ENCODE measurements at places on chromosomes 13 and 19. TPM values are rescaled to one million over a fixed set of nuclear protein-coding genes. Genes with fewer than 3 reads are reported as not detected.

DNA sequence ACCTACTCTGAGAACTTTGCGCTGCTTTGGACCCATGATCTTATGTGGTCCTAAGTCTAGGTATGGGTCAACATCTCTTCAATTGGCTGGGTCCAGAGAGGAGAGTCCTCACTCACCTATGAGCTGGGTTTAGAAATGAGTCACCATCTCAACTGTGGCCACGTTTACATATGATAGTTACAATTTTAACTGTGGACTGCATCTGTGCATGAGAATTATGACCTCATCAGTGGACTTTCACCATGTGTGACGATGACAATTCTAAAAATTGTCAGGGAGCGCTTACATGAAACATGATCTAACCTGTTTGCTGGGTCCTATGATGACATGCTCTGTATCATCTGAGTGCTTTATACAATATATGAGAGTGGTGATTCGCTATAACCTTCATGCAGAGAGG is 12.7 kb upstream of the ZNF724 start:
- no peak overlapping the region for H3K27ac ChIP-seq
- H3K4me1 ChIP-seq: no peaks in the 10 kb centered on the region
- H3K4me3 ChIP-seq: no peak overlapping the region
- no peaks in the 10 kb centered on the region for H3K27me3 ChIP-seq

GRCh38 chr13:35712907-35713761 is 236.6 kb upstream of the MAB21L1 start:
- no peak for DNase-seq

- no peak overlapping the region for H3K4me3 ChIP-seq
- H3K27ac ChIP-seq: no peak overlapping the region
- no peaks in the 10 kb centered on the region for H3K27me3 ChIP-seq
- no peaks in the 10 kb centered on the region for H3K36me3 ChIP-seq
- no peaks in the 10 kb centered on the region for H3K4me1 ChIP-seq
These were observed 21.8 kb downstream of the MCF2L start for GRCh38 chr13:112990783-112991182.

DNA sequence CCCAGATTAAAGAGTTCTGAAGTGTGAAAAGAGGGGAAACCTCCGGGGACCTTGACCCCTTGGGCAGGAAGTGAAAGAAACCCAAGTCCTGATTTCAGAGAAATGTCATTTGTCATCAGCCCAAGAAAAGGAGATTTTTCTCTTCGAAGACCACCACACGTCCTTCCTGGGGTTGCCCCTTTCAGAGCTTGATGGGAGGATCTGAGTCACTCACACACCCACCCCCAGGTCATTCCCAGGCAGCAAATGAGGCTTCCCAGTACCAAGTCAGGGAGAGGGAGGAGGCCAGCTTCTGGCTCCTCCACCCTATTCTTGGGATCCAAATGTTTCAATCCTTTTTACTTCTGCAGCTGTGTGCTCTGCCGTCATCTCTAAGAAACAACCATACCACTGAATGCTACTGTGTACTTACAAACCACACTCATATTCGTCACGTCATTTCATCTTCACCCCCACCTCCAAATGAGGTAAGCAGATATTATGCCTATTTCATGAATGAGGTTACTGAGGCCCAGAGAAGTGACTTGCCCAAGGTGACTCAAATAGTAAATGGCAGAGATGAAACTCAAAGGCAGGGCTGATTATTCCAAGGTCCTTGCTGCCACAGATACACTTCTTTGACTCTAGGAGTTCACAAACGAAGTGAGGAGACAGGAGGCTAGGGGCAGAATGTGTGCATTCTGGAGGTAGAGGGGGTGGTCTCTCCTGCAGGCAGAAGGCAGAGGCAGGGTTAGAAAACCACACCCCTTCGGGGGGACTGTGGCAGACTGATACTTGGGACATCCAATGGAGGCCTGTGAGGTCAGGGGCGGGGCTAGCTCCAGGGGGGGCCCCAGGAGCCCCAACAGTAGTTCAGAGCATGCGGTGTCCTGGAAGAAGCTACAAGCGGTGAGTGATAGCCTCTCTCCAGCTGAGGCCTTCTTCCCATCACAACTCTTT is 5.0 kb upstream of the KMT2B start:
- peaks cover 58% of the 10 kb centered on the region for H3K4me1 ChIP-seq
- H3K27ac ChIP-seq: peak overlapping the region; percentile 45
- H3K27me3 ChIP-seq: no peaks in the 10 kb centered on the region
- no peaks in the 10 kb centered on the region for H3K36me3 ChIP-seq

DNA sequence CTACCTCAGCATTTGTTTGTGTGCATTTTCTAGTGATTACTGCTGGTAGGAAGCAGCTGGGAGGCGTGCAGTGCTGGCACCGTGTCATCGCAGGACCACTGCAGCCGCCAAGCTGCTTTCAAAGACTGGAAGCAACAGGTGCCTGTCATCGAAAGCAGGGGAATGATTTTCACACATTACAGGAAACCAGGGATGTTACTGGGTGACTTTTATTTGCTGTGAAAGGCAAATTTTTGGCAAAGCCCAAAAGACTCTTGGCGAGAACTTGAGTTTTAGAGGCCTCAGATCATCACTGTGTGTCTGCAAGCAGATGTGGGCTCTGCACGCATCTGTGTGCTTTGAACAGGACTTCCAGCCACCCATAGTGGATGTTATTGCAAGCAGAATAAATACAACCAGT is 176.4 kb downstream of the FLT1 start:
- no peaks in the 10 kb centered on the region for H3K36me3 ChIP-seq
- no peak overlapping the region for H3K27ac ChIP-seq
- H3K4me3 ChIP-seq: no peak overlapping the region
- no peaks in the 10 kb centered on the region for H3K4me1 ChIP-seq
- H3K27me3 ChIP-seq: no peaks in the 10 kb centered on the region
- DNase-seq: no peak

GRCh38 chr19:5968431-5969373 is 9.2 kb downstream of the RANBP3 start:
- no peak overlapping the region for H3K4me3 ChIP-seq
- no peak for DNase-seq
- peaks cover 8% of the 10 kb centered on the region for H3K36me3 ChIP-seq

DNA sequence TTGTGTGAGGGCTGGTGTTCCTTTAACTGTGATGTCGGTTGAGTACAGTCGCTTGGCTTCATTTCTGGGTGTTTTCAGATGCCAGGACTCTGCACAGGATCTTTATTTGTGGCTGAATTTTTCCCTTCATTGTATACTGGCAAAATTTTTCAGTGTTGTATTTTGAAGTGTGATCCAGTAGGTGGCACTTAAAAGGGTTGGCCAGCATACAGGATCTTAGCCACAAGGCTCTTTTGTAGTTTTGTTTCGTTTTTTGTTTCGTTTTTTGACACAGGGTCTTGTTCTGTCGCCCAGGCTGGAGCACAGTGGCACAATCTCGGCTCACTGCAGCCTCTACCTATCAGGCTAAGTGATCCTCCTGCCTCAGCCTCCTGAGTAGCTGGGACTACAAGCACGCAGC is 8.7 kb downstream of the FCAR start:
- DNase-seq: no peak
- no peak overlapping the region for H3K27ac ChIP-seq
- H3K36me3 ChIP-seq: no peaks in the 10 kb centered on the region
- no peak overlapping the region for H3K4me3 ChIP-seq

GRCh38 chr13:43846496-43847158 is 32.9 kb downstream of the CCDC122 start:
- H3K4me3 ChIP-seq: no peak overlapping the region
- H3K36me3 ChIP-seq: no peaks in the 10 kb centered on the region
- DNase-seq: no peak
- no peaks in the 10 kb centered on the region for H3K27me3 ChIP-seq
- H3K27ac ChIP-seq: no peak overlapping the region

DNA sequence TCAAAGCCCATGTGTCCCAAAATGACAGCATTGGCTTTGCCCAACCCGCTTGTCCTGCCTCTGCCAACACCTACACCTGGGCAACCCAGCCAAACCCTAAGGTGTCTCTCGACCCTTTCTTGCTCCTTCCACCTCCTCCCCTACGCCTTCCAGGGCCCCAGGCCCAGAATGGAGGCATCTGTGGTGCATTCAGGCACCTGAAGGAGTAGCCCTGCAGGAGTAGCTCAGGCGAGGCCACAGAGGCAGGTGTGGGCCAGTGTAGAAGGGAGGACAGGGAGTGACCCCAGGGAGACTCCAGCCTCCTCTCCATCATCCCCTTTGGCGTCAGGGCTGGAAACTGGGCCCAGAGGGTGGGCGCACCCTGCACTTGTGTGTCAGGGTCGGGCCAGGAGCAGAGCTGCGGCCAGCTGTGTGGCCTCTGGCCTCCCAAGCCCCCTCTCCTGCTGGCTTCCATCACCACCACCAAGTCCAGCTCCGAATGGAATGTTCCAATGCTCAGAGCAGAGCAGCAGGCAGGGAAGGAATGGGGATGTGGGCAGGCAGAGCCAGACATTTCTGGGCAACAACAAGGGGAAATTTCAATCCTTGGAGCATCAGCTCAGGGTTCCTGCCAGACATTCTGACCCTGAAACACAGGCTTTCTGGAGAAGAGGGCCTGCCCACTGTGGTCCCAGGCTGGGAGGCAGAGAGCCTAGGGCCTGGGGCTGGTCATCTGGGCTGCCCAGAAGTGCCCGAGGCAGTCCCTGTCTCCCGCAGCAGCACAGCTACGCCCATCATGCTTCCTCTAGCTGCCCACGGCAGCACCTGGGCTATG is 16.4 kb downstream of the PLEKHF1 start:
- H3K27ac ChIP-seq: no peak overlapping the region
- peaks cover 5% of the 10 kb centered on the region for H3K36me3 ChIP-seq
- no peaks in the 10 kb centered on the region for H3K27me3 ChIP-seq

GRCh38 chr19:28960586-28960985 is 252.4 kb downstream of the UQCRFS1 start:
- H3K4me1 ChIP-seq: no peaks in the 10 kb centered on the region
- no peaks in the 10 kb centered on the region for H3K27me3 ChIP-seq
- DNase-seq: no peak

DNA sequence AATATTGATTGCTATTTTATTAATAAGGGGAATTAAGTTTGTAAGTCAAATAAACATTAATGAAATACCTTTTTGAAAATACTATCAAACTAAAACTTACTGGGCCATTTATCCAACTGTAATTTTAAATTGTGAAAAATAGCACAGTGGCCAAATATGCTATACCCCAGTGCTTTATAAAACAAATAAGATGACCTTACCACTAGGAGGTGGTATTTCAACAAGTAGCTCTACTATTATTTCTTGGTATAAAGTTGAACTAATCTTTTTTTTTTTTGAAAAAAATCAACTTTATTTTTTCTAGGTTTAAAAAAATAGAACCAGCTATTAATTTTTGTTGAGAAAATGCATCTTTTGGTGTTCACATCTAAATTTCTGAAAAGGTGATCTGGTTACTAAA is 14.7 kb downstream of the LACC1 start:
- no peak overlapping the region for H3K27ac ChIP-seq
- no peak overlapping the region for H3K4me3 ChIP-seq
- no peaks in the 10 kb centered on the region for H3K4me1 ChIP-seq
- DNase-seq: no peak
- H3K36me3 ChIP-seq: no peaks in the 10 kb centered on the region

- no peak overlapping the region for H3K4me3 ChIP-seq
- H3K4me1 ChIP-seq: no peaks in the 10 kb centered on the region
- H3K27me3 ChIP-seq: no peaks in the 10 kb centered on the region
- DNase-seq: no peak
- H3K36me3 ChIP-seq: no peaks in the 10 kb centered on the region
These were observed 61.1 kb downstream of the IRS2 start for GRCh38 chr13:109725297-109725696.

DNA sequence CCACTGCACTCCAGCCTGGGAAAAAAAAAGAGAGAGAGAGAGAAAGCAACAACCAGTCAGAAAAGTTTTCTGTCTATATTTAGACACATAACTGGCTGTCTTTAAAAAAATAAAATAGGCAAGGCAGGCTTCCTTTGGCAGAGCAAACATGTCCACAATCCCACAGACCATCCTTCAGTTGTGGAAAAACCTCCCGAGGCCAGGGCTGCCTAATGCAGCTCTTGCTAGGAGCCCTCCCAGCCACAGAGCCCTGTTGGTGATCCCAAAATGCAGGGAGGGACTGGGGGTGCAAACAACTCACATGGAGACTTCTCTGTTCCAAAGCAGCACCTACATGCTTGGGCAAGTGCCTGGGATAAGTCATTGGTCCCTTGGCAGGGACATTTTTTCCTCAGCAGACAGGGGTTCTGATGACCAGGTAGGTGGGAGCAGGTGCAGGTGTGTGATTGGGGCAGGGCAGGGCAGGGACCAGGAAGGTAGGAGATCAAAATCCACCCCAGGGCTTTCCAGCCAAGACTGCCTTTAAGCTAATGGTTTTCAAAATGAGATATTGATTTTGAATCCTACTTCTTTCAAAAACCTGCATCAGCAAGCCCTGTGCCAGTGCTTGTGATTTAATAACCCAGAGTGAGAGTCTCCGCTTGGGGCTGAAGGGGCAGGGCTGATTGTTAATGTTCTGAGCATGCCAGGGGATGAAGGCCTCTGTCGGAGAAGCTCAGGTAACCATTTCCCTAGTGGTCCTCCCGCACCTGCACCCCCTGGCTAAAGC is 178.5 kb downstream of the USP12 start:
- H3K36me3 ChIP-seq: no peaks in the 10 kb centered on the region
- H3K4me1 ChIP-seq: no peaks in the 10 kb centered on the region
- H3K27me3 ChIP-seq: no peaks in the 10 kb centered on the region
- no peak overlapping the region for H3K27ac ChIP-seq
- no peak for DNase-seq

DNA sequence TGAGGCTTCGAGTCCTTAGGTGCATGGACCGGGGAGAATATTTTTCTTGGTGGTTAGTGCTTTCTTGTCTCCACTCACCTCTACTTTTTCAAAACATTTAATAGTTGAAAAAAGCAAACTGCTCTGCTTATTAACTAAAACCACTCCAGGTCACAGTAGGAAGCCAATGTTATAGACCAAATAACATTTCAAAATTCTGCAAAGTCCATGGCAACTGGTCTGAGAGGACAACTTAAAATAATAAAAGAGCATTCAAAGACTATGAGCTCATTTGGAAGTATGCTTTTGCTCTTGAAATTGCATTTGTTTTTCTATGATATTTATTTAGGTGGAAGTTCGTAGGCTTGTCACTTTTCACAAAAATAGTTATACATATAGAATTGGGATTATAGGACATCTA is 483.0 kb downstream of the DCT start:
- H3K27me3 ChIP-seq: no peaks in the 10 kb centered on the region
- H3K36me3 ChIP-seq: no peaks in the 10 kb centered on the region
- no peak for DNase-seq
- H3K27ac ChIP-seq: no peak overlapping the region
- no peak overlapping the region for H3K4me3 ChIP-seq

- DNase-seq: no peak
- H3K27me3 ChIP-seq: no peaks in the 10 kb centered on the region
- no peaks in the 10 kb centered on the region for H3K4me1 ChIP-seq
- no peak overlapping the region for H3K4me3 ChIP-seq
- H3K36me3 ChIP-seq: no peaks in the 10 kb centered on the region
These were observed 144.1 kb upstream of the TMTC4 start for GRCh38 chr13:100818711-100819110.

DNA sequence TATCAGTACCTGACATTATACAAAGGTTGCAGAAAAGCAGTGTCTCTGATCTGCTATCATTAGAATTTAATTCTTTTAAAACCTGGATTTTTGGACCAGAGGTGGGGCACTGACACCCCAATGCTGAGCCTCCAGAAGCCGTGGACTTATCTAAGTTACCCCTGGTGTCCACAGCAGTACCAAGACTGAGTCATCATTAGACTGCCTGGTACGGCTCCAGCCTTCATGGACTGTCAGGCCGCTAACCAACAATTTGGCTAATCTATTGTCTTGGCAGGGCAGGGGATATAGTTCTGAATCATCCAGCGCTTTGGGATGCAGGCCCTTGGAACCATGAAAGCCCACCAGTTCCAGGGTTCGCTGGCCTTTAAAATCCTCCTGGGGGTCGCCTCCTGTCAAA is 78.3 kb downstream of the TSHZ3 start:
- no peaks in the 10 kb centered on the region for H3K36me3 ChIP-seq
- no peaks in the 10 kb centered on the region for H3K4me1 ChIP-seq
- no peak overlapping the region for H3K27ac ChIP-seq
- no peak for DNase-seq

Gene TMEM143
- total RNA-seq: 11.4 TPM

Gene SLITRK6
- total RNA-seq: not detected

All from CD8-positive, alpha-beta memory T cell (primary cell).